ENCODE measurements at places on chromosomes 5 and 9.

- DNase-seq, result no peak
Observed at GRCh38 chr9:137977571-137978261, 100.1 kb downstream of the CACNA1B start.

- no peak for DNase-seq
Observed at GRCh38 chr5:161549106-161549505, 2.6 kb upstream of the GABRB2 start.

DNA sequence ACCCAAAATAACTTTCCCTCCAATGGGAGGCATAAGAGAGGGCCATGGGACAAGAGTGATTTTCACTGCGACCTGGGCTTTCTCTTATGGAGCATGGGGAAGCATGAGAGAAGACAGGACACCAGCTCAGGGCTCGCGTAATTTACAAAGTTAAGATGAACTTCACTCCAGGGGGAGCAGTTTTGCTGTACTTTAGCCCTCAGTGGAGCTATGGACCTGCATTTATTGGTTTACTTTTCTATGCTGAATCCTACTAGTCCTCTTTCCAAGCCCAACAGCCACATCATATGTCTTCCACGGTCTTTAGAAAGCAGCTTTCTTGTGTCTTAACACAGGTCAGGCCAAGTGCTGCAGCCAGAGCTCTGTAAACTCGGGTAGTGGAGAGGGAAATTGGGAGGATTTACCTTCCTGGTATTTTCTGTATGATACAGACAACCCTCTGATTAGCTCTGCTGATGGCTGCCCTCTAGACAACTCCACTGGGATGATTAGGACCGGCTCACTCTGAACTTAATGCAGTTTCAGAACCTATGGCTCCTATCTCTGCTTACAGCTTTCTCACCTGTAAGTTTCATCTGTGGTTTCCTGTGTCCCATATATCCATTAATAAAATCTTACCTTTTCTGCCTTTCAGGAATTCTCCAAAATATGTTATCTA, 581.0 kb upstream of the RORB start:
- DNase-seq, result no peak

GRCh38 chr9:106637486-106637885, 225.5 kb upstream of the ZNF462 start:
- DNase-seq, result no peak

- peak; percentile 74 for DNase-seq
Observed at GRCh38 chr9:33813712-33814641, 3.0 kb upstream of the UBE2R2 start.

Measured in AML-193 (cell line).